Naive B cell (primary cell): ENCODE measurements at places on chromosomes 3 and 15. TPM values are rescaled to one million over a fixed set of nuclear protein-coding genes. Genes with fewer than 3 reads are reported as not detected.

DNA sequence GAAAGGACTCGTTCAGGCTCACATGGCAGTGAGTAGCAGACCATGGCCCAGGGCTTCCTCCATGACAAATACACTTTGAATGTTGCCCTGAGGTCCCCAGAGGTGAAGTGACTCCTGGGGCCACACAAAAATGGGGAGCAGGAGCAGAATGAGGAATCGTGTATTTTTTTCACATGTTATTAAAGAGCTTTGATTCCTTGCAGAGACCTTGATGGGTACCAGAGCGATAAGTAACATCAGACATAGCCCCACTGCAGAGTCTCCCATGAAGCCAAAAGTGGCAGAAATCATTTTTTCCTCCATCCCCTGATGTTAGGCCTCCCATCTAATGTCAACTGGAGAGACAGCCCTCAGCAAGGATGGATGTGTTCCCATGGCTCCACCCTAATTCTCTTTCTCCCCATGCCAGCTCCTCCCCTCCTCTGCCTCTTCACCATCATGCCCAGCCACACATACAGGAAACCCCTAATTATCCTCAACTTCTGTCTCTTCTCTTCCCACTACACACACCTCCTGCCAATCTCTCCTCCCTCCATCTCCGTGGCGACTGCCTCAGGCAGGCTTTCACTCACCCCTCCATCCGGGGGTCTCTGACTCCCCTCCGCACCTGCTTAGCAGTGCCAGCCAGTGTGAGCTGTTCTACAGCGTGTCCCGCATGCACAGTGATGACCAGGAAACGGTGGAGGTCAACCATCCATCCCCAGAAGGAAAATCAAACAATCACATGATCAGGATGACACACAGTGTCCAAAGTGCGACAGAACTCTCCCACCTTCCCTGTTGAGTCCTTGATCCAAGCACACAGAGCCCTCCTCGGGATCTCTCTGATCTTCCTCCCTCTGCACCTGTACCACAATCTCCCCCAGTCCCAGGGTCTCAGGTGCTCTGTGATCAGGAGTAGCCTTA, 7.1 kb upstream of the SSUH2 start:
- H3K4me1 ChIP-seq: no peaks in the 10 kb centered on the region
- H3K27me3 ChIP-seq: no peaks in the 10 kb centered on the region
- H3K27ac ChIP-seq: no peak overlapping the region
- H3K4me3 ChIP-seq: no peak overlapping the region

- no peaks in the 10 kb centered on the region for H3K4me1 ChIP-seq
- no peaks in the 10 kb centered on the region for H3K36me3 ChIP-seq
- no peak overlapping the region for H3K27ac ChIP-seq
These were observed 49.9 kb downstream of the CLEC3B start for GRCh38 chr3:45075821-45076625.

GRCh38 chr3:189635339-189635738, 4.2 kb downstream of the TP63 start:
- no peaks in the 10 kb centered on the region for H3K4me1 ChIP-seq
- no peak overlapping the region for H3K27ac ChIP-seq
- no peaks in the 10 kb centered on the region for H3K36me3 ChIP-seq

DNA sequence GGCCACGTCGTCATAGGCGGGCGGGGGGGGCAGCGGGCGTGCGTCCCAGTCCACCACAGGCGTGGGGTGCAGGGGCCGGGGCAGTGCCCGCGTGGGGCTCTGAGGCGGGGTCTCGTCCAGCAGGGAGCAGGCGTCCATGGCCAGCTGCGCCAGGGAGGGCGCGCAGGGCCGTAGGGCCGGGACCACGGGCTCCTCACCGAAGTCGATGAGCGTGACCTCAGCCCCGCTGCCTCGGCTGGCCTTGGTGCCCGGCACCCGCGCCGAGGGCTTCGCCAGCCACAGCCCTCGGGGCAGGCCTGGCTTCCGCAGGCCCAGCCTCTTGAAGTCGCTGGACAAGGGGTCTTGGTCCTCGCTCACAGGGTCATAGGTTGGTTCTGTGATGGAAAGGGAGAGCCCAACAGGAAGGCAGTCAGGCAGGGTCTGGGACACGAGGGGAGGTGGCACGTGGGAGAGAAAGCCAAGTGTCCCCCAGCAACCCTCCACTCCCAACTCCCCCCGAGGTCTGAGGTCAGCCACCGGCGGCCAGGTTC, 40.0 kb downstream of the TNK2 start:
- H3K27me3 ChIP-seq: no peaks in the 10 kb centered on the region
- no peak overlapping the region for H3K27ac ChIP-seq
- peaks cover 9% of the 10 kb centered on the region for H3K36me3 ChIP-seq
- no peak overlapping the region for H3K4me3 ChIP-seq
- DNase-seq: no peak

DNA sequence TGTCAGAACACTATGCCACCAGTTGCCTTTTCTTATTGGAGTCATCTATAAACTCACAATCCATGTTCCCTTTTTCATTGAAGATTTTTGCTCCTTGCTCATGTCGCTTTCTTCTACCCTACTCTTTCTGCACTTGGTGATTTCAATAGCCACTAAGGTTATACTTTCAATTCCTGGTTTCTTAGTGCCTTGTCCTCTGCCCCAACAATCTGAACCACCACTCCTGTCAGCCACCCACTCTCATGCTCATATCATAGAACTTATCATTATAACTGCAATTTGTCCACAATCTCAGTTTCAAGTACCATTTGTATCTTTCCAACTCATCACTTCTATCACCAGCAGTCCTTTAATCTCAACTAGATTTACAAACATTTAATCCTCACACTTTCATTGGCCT, 10.0 kb upstream of the GRAMD1C start:
- peaks cover 43% of the 10 kb centered on the region for H3K4me1 ChIP-seq
- no peak for DNase-seq
- peak overlapping the region; percentile 9 for H3K27ac ChIP-seq
- no peak overlapping the region for H3K4me3 ChIP-seq
- no peaks in the 10 kb centered on the region for H3K27me3 ChIP-seq

- peaks cover 9% of the 10 kb centered on the region for H3K4me1 ChIP-seq
- DNase-seq: no peak
- no peak overlapping the region for H3K4me3 ChIP-seq
- no peaks in the 10 kb centered on the region for H3K36me3 ChIP-seq
These were observed 26.7 kb downstream of the NBEAL2 start for GRCh38 chr3:47006145-47006651.

DNA sequence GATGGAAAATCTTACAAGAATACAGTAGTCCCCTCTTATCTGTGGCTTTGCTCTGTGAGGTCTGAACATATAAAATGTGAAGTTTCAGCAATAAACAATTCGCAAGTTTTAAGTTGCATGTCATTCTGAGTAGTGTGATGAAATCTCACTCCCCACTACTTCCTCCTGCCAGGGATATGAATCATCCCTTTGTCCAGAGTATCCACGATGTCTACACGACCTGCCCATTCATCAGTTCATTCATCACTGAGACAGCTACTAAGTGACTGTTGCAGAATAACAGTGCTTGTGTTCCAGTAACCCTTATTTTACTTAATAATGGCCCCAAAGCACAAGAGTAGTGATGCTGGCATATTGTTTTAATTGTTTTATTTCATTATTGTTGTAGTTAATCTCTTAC, 489.2 kb upstream of the UBE2E2 start:
- H3K4me3 ChIP-seq: no peak overlapping the region
- H3K27me3 ChIP-seq: no peaks in the 10 kb centered on the region

- DNase-seq: no peak
- no peaks in the 10 kb centered on the region for H3K36me3 ChIP-seq
- no peak overlapping the region for H3K27ac ChIP-seq
- H3K4me3 ChIP-seq: no peak overlapping the region
- H3K27me3 ChIP-seq: peaks cover 4% of the 10 kb centered on the region
These were observed 109.8 kb upstream of the MANF start for GRCh38 chr3:51275111-51275805.

- peaks cover 45% of the 10 kb centered on the region for H3K27me3 ChIP-seq
- DNase-seq: no peak
- H3K4me1 ChIP-seq: peaks cover 3% of the 10 kb centered on the region
- H3K27ac ChIP-seq: peak overlapping the region; percentile 5
- no peaks in the 10 kb centered on the region for H3K36me3 ChIP-seq
These were observed 261.3 kb downstream of the RPLP1 start for GRCh38 chr15:69713726-69714559.

LRRC31 gene
- polyA plus RNA-seq: not detected

SLC12A1 gene
- not detected for polyA plus RNA-seq

COL6A5 gene
- polyA plus RNA-seq: not detected
